ENCODE measurements at places on chromosomes 2 and 18.

DNA sequence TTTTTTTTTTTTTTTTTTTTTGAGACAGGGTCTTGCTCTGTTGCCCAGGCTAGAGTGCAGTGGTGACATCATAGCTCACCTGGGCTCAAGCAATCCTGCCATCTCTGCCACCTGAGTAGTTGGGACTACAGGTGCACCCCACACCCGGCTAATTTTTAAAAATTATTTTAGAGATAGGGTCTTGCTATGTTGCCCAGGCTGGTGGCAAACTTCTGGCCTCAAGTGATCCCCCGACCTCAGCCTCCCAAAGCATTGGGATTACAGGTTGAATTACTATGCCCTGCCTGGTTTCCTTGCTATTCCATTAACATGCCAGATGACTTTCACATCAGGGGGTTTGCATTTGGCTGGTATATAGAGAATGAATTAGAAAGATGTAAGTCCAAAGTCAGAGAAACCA is 253.2 kb downstream of the CAMKMT start:
- DNase-seq, result no peak

DNA sequence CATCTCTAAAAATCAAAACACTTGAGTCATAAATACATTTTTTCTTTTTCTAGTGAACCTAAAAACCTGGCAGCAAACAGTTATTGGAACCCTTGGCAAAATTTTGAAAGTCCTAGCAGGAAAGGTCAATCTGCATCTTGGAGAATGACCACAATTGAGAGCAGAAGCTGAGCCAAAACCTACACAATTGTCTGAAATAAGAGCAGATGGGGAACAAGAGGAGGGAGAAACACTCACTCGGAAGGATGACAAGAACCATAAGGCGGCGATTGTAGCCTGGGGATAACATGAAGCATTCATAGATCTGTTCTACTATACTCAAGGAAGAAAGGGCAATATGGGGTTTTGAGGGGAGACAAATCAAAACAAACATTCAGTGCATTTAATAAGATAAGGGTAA is 117.0 kb downstream of the CHN1 start:
- no peak for DNase-seq

DNA sequence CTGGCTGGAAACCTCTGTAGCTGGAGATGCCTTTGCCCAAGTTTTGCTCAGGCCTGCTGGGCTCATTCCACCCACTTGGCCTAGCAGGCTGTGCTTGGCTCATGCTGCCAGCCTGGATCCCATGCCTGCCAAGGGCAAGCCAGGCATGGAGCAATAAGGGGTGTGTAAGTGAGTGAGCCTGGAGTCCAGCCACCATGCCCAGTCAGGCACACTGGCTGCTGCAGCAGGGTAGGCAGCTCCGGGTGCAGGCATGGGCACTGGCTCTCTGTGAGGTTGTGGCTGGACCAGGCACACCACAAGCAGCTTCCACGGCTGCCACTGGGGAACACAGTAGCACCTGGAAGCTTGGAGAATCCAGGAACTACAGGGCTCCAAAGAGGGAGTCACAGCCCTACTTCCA is 147.7 kb upstream of the HS6ST1 start:
- DNase-seq, result no peak

GRCh38 chr2:133654949-133655348 is 86.7 kb upstream of the NCKAP5 start:
- DNase-seq, result no peak

- DNase-seq, result no peak
Observed at GRCh38 chr2:17813742-17814473, 2.4 kb upstream of the MSGN1 start.

GRCh38 chr2:202945-203344 is 60.9 kb downstream of the SH3YL1 start:
- DNase-seq, result no peak

- DNase-seq, result no peak
Observed at GRCh38 chr2:101204400-101205115, 48.1 kb upstream of the CNOT11 start.

DNA sequence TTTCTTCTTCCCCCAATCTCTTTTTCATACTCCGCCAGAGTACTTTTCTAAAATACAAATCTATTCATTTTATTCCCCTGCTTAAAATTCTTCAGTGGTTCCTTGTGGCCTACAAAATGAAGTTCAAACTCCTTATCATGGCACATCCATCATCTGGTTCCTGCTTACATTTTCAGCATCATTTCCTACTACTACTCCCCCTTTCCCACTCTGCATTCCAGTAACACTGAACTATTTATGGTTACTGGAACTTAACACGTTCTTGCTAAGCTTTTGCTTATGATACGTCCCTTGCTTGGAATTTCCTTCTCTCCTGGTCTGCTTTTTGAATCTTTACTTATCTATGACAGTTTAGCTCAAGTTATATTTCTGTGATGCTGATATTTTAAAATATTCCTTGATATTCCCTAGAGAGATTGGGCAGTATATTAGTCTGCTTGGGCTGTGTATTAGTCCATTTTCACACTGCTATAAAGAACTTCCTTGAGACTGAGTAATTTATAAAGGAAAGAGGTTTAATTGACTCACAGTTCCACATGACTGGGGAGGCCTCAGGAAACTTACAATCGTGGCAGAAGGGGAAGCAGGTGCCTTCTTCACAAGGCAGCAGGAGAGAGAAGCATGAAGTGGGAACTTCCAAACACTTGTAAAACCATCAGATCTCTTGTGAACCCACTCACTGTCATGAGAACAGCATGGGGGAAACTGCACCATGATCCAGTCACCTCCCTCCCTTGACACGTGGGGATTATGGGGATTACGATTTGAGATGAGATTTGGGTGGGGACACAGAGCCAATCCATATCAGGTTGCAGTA is 53.2 kb downstream of the BMPR2 start:
- no peak for DNase-seq

DNA sequence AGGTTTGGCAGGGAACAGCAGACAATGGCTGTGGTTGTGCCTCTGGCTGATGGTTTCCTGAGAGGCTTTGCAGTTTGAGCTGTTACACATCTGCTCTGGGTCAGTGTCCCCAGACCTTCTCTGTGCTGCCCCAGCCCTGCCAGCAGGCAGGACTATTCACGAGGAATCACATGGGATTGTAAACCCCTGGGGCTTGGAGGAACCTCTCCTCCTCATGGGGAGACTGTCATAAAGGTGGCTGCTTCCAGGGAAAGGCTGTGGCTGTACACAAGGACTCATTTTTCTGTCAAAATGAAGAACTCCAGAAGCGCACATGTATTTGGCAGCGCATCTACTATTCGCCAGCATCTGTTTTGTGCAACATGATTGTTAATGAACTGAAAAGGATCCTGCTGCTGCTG is 142.6 kb upstream of the CYP1B1 start:
- DNase-seq, result no peak

GRCh38 chr2:183093857-183094657 is 15.5 kb downstream of the DUSP19 start:
- no peak for DNase-seq

DNA sequence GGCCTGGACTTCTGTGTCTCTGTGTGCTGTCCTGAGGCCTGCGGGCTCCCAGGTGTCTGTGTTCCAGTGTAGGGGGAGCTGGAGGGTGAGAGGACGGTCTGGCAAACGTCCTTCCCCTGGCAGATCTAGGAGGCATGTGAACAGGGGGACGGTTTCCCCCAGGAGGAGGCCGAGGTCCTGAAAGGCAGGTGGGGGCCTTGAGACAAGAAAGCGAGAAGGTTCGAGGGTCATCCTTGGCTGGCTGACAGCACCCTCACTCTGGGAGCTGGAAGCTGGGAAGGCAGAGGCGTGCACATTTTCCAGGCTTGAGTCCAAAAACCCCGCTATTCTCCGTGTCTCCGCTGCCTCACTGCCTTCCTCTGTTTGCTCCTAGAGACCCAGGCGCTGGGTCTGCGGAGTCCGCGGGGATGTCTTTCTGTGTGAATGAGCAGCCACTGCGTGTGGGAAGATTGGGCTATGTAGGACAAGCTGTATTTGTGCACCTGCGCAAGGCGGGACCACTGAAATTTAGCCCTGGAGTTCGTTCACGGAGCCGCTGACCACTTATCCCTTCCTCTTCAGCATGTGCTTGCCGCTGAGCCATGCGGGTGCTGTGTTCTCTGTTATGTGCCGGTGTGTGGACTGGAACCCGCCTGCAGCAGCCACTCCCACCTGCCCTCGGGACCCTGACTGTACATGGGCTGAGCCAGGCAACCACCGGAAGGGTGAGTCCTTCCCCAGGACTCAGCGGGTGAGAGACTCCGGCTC is 43.7 kb downstream of the TWIST2 start:
- no peak for DNase-seq

- no peak for DNase-seq
Observed at GRCh38 chr2:100744589-100744988, 75.3 kb upstream of the NPAS2 start.

DNA sequence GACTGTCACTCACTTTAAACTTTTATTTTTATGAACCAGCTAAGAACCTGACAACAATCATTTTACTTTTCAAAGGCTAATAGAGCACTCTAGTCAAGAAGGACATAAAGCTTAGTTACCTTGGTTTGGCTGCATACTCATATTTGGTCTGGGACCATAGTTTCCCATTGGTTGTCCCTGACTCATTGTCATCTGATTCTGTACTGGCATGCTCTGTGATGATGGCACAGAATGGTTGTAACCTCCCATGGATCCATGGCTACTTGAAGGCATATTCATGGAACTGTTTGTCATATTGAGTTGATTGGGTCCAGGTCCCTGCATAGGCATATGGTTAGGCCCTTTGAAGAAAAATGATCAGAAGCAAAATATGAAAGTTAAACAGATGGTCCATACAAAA is 37.9 kb downstream of the SS18 start:
- no peak for DNase-seq

DNA sequence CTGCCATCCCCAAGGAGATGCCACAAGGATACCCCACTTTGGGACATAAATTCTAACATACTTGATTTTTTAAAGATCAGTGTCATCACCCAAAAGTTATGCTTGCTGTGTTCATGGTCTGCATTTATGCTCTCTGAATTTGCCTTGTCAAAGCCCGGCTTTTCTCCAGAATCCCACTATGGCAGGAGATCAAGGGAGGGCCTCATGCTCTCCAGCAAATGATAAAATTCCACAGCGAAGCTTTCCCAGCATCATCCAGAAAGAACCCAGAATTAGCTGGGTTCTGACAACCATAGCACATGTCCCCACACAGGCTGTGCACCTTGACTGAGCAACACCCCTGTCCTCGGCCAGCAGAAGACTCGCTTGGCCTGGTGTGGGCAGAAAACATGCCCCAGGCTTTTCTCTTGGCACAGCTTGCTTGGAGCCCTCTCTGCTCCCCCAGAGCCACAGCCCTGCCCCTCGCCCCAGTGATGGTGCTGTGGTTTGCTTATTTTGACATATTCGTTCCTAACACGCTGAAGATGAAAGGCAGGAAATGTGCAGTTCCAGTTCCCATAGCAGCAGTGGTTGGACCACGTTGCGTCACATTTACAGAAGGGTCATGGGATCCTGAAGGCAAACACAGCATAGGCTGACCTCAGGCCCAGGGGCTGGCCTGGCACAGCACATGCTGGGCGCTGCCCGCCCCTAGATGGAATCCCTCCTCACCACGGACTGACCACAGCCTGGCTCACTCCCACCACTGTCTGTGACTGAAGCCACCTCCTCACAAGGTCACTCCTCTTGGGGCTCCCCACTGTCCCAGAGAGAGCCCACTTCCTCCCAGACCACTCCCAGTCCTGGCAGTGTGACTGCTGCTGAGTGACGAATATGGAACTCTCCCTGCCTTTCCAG is 14.1 kb upstream of the CHRNA1 start:
- no peak for DNase-seq

GRCh38 chr18:47471784-47472183 is 220.3 kb upstream of the SKOR2 start:
- no peak for DNase-seq

DNA sequence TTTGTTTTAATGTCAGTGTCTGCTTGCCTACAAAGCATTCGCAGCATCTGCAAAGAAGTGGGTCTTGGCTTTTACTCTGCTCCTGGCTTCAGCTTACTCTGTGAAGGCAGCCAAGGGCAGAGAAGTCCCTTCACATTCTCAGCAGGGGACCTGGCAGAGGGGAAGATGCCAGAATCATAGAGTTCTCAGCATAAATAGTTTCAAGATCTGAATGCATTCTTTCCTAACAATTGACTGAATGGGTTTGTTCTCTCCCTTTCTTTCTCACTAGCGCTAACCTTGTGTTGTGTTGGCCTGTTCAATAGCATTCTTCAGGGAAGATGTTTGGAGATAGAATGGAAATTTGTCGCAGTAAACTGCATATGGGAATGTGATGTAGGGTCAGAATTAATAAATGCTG is 106.9 kb downstream of the FARSB start:
- DNase-seq, result no peak

DNA sequence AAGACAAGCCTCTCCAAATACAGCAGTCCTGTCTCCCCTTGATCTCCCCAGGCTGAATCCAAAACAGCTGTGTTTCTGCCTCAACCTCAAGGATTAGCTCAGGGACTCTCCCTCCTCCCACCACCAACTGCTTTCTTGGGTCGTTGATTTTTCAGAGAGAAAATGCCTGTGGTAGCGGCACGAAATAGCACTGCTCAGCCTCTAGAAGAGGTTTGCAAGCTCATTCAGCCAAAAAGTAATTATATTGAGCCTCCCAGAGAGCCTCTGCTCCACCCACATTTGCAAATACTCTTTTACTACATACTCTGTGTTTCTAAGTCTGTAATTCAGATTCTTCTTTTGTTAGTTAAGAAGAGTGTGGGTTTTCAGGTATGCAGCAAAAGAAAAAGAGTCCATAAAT is 396.4 kb upstream of the TNP1 start:
- no peak for DNase-seq

DNA sequence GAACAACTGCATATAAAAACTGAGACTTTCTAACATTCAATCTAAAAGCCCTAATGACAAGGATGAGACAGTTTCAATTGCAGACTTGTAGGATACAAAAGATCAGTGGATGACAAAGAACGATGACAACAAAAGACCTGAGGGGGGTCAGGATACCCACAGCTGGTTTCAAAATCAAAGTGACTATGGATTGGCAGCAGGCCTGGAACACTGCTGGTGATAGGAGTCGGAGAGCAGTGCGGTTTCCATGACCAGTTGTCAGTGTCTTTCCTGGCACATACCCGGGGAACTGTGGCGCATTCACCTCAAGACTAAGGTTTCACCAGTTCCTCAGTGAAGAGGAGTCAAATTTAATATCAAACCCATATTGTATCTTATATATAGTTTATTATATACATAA is 42.0 kb downstream of the EHD3 start:
- DNase-seq, result no peak

- DNase-seq, result no peak
Observed at GRCh38 chr2:222899413-222900181, 38.8 kb downstream of the ACSL3 start.

DNA sequence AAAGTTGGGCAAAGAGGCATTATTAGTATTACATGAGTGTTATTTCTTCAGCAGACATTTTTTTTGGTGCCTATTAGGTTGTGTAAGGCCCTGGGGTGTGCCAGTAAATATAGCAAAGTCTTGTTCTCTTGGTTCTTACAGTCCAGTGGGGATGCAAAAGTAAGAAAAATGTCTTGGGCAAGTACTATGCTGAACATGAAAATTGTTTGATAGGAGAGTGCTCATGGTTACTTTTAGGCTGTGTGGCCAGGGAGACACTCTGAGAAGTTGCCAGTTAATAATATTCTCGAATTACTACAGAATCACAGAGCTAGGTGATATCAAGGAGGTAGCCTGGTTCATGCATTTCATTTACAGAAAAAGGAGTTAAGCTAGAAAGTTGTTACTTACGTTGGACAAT is 1.9 kb downstream of the AGFG1 start:
- no peak for DNase-seq
